ENCODE measurements at places on chromosomes 4 and X. TPM values are rescaled to one million over a fixed set of nuclear protein-coding genes. Genes with fewer than 3 reads are reported as not detected.

The UNC5C gene
- total RNA-seq, result 0.11 TPM

The SPACA5 gene
- total RNA-seq, result not detected

The BANK1 gene
- total RNA-seq, result 0.06 TPM

The NALF2 gene
- total RNA-seq, result not detected

The NPNT gene
- not detected for total RNA-seq

The XK gene
- total RNA-seq, result 0.13 TPM

The SPATA18 gene
- total RNA-seq, result not detected

GRCh38 chr4:150355858-150356455, 226.0 kb upstream of the MAB21L2 start:
- DNase-seq, result no peak

DNA sequence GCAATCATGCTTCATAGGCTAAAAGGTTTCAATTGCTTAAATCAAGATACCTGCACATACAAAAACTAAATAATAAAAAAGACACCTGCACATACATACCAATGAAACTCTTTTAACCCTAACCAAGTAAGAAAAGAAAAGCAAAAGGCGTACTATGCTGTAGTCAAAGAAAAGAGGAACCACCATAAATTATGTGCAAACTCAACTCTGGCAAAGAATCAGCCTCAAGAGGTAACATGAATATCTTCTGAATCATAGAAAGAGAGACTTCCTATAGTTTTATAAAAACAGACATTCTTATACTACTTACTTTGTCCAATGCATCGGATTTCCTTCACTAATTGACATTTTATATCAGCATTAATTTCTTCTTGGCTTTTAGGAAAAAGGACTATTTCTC, 29.3 kb downstream of the MMGT1 start:
- no peak for DNase-seq

DNA sequence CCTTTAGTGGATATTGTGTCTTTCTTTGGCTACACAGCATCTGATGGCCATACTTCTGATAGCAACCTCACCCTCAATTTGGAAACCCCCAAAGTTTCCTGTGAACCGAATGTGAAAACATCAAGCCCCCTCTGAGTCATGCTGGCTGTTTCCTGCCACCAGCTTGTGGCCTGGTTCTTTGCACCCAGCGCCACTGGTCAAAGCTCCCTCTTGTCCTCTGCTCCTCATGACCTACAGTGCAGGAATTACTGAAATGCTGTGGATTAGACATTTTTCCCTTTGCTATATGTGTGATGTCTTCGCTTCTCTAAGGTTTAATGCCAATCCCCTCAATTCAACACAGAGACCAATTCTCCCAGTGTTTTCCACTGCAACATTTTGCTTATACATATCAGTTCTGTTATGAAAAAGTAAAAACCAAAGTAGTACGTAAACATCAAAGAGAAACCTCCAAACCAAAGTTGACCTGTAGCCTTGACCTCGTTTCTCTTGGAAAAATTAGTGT, 224.0 kb upstream of the TENM3 start:
- no peak for DNase-seq

DNA sequence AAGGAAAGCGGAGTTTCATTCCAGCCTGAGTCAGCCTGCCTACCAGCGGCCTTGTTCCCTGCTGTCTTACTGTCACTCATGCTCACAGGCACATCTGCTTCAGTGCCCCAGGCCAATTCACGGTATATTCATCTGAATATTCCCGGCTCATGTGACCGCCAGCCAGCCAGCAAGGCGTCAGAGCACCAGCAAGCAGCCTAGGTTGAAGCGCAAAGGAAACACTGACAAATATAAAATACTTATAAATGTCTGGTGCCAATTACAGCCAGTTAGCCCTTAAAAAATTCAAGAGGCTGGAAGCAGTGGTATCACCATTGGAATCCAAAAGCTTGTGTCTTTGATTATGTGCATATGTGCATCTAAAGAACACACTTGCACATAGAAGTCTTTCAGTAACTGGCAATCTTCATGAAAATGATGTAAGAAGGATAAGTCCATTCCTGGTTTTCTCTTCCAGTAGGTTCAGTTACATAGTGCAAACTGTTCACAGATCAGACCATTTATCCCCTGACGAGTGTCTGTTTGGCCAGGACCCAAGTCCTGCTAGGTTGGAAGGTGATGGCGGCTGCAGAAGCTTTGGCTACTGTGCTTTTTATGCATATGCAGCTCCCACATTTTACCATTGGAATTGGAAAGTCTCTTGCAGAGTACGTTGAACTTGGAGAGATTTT, 61.3 kb downstream of the LUZP4 start:
- peak; percentile 65 for DNase-seq

DNA sequence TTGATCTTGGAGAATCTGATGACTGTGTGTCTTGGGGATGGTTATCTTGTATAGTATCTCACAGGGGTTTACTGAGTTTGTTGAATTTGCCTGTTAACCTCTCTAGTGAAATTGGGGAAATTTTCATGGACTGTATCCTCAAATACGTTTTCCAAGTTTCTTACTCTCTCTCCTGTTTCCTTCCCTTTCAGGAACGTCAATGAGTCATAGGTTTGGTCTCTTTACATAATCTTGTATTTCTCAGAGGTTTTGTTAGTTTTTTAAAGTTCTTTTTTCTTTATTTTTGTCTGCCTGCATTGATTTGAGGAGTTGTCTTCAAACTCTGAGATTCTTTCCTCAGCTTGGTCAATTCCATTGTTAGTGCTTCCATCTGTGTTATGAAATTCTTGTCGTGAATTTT, 227.7 kb upstream of the GPRIN3 start:
- DNase-seq, result no peak

- no peak for DNase-seq
Measured at GRCh38 chrX:10048076-10048475, 80.9 kb downstream of the CLDN34 start.

DNA sequence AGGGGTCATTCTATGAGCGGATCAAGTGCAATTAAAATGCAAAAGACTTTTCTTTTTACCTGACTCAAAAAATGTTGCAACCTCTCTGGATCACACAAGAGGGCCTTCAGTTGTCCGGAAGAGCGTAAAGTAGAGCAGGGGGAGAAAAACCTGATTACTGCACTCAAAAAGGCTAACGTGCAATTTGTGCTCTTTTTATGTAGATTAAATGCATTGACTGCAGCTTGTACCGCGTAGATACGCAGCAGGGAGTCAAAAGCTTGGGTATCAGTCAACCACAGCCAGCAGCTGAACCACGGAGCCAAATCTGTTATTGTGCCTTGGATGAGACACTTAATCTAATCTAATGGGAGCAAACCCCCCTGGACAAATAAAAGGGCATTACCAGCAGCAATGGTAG, 107.3 kb upstream of the RAI2 start:
- DNase-seq, result no peak

GRCh38 chrX:47497271-47497888, 14.4 kb upstream of the ZNF41 start:
- peak; percentile 41 for DNase-seq

GRCh38 chr4:140085062-140085622, 68.8 kb downstream of the MAML3 start:
- DNase-seq, result no peak

GRCh38 chrX:84064164-84064563, 123.8 kb downstream of the RPS6KA6 start:
- peak; percentile 43 for DNase-seq

DNA sequence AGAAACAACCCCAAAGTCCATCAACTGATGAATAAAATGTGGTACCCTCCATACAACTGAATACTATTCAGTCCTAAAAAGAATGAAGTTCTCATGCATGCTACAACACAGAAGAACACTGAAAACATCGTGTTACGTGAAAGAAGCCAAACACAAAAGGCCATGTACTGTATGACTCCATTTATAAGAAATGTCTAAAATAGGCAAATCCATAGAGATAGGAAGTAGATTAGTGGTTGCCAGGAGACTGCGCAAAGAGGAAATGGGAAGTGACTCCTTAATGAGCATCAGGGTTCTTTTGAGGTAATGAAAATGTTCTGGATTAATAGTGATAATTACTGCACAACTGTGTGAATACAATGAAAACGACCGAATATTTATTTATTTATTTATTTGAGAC, 23.4 kb downstream of the FBXW7 start:
- no peak for DNase-seq

DNA sequence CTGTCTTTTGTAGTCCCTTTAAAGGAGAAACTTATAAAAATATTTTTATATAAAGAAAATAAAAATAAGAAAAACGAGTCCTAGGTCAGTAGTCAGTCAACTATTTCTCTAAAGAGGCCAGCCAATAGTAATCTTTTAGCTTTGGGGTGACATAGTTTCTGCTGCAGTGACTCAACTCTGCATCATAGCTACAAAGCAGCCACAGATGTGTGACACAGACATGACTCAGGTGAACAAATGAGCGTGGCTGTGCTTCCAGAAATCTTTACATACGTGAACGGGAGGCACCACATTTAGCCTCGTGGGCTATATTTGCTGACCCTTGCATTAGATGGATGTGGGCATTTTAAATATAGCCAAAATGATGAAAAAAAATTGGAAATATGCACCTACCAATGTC, 1862.5 kb upstream of the TENM3 start:
- DNase-seq, result no peak

DNA sequence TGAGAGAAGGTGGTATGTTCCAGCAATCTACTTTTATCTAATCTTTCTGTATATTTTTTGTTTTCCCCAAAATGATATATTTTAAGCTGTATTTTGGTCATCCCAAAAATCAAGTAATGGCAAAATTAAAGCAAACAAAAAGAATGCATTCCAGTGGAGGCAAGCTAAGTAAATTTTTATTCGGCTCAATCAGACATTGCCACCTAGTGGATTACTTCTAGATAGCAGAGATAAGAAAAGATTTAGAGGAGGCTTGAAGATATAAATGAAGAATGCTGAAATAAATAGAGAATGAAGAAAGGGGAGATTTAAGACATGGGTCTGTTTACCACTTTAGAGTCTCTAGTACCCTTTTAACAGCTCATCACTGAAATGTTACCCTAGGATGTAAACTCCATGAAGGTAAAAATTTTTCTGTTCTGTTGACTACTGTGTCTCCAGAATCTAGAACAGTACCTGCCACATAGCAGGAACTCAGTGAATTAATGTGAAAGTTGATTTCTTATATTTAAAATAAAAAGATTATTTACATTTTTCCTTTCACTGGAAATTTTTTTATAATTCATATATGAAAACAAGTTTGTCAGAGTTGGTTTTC, 110.9 kb upstream of the ANK2 start:
- DNase-seq, result peak; percentile 57

GRCh38 chrX:153773218-153773611, 7.6 kb upstream of the SRPK3 start:
- no peak for DNase-seq

DNA sequence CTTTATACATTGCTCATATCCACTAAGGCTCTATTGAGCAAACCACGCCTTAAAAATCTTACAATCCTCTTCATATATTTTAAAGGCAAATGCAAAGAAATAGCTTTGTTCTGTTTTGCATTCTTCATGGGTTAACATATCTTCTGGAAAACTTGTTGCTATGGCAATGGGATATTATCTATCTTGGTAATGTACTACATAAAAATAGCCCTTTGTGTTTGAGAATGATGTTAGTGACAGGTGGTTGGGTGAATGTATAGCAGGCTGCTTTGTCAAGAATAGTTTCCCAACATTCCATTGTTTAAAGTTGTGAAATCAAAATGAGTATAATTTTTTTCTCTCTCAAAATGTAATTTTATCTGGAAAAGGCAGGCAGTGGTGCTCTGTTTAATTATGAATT, 16.8 kb downstream of the REPS2 start:
- DNase-seq, result peak; percentile 18

DNA sequence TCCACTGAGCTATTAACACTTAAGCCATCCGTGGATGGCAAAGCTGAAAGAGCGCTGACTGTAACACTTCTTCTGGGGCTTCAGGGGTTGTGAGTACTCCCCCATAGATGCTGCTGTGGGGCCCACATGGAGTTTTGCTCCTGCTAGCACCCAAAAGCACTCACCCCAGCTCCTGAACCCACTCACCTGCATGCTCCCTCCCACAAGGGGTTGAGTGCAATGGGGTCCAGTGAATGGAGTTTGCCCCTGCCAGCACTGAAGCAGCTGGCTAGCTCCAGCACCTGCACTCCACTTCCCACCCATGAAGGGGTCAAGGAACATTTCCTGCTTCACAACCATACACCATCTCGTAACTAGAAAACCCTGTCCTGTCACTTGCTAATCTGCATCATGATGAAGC, 78.9 kb downstream of the IL21 start:
- DNase-seq, result no peak

DNA sequence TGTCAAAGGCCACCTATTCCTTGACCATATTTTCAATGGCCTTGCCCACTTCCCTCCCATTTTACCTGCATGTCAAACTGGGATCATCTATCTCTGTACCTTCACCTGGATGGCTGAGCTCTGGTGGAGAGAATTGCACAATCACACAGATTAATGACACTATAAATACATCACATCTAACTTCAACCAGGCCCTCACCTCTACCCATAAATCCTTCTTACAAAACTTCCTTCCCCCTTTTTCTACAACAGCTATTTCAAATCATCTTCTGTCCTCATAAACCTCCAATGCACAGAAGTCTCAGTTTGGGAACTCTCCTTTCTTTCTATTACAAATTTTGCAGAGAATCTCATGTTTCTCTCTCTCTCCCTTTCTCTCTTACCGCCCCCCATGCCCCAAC, 9.2 kb downstream of the PALLD start:
- no peak for DNase-seq

DNA sequence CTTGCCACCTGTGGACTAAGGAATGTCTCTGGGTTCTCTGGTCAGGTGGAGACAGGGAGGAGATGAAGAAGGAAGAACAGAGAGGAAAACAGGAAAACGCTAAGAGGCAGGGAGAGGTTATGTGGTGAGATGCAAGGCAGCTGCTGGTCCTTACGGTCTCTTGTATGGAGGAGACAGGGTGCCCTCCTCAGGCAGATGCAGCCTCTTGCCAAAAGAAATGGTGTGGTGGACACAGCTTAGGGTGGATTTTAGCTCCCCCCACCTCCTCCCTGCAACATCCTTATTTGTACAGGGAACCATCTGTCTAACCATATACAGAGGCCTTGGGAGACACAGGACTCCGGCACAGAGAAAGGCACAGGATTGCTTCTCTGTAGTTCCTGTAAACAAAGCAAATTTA, 9.7 kb downstream of the OCIAD2 start:
- no peak for DNase-seq

GRCh38 chrX:93985344-93986307, 311.6 kb downstream of the FAM133A start:
- no peak for DNase-seq

DNA sequence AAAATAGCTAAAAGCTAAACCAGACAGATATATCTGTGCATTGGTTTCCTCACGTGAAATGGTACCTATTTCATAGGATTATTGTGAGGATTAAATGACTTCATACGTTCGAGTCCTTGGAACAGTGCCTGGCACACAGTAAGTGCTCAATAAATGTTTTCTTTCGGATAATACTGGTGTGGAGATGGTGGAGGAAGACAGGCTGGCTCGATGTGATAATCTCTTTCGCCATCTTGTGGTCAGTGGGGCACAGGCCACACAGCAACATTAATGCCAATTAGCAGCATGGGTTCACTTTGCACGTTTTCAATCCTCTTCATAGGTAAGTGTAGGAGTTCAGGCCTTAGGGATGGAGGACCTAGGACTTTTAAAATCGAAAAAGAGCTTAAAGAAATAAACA, 9.3 kb downstream of the PAGE4 start:
- peak; percentile 3 for DNase-seq

Measured in LHCN-M2 (cell line).